ENCODE measurements at places on chromosomes 13 and 19. TPM values are rescaled to one million over a fixed set of nuclear protein-coding genes. Genes with fewer than 3 reads are reported as not detected.
A peak's percentile ranks its signal among the peaks of the same experiment; 100 is the strongest.

DNA sequence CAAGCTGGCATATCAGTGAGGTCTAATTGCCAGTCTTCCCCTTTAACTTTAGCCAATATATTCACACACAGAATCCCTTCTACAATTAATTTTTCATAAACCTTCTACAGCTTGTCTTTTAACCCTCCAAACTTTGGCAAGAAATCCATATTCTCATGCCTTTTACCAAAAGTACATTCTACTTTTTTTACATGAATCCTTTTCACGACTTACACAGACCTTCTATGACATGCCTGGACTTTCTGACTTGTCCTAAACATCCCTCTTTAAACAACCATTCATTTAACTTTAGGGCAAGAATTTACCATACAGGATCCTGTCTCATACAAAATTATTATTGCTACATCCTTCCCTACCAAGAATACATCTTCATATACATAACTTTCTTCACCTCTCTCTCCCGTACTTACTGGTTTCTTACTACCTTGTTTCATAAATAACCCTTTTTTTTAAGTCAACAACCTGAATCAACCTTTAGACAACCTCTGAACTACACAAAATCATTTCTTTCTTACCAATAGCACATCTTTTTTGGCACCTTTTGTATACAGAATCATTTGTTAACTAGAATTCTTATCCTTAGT lies 23.5 kb downstream of the ZNF544 start:
- DNase-seq, result no peak

GRCh38 chr13:61123538-61124289 lies 291.9 kb downstream of the PCDH20 start:
- no peak for DNase-seq

GRCh38 chr13:111210544-111211469 lies 95.7 kb downstream of the ARHGEF7 start:
- DNase-seq, result peak; percentile 86

DNA sequence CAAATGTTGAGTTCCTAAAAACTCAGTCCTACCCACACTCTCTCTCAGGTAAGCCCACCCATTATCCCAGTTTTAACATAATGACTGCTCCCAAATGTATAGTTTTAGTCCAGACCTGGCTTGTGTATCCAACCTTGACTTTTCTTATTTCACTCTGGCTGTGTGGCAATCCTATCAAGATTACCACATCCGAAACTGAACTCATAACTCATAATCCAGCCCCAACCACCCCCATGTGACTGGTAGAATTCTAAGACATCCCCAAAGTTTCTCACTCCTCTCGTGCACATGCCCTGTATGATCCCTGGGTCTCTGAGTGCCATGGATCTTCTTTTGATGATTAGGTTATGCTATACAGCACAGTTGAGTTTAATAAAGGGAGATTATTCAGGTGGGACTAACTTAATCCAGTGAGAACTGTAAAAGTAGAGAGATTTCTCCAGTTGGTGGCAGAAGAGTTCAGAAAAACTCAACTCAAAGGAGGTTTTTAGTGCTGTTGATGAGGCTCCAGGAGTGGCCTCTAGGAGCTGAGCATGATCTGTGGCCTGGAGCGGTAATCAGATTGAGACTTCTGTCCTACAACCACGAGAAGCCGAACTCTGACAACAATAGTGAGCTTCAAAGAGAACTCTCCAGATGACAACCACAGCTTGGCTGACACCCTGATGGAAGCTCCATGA lies 413.4 kb downstream of the ZNF536 start:
- DNase-seq, result peak; percentile 29

GRCh38 chr13:20873348-20873747 lies 29.2 kb downstream of the XPO4 start:
- peak; percentile 77 for DNase-seq

GRCh38 chr19:18279516-18280246 lies 1.7 kb downstream of the JUND start:
- DNase-seq, result peak; percentile 99

- DNase-seq, result no peak
Measured at GRCh38 chr19:10681658-10682057, 19.6 kb upstream of the QTRT1 start.

DNA sequence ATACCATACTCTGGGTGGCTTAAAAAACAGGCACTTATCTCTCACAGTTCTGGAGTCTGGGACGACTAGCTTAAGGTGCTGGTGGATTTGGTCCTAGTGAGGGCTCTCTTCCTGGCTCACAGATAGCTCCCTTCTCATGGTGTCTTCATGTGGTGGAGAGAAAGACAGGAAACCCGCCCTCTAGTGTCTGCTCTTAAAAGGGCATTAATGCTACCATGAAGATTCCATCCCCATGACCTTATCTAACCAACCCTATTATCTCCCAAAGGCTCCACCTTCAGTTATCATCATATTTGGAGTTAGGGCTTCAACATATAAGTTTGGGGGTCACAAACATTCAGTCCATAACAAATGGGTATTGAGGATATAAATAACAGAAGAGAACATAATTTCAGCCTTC lies 139.4 kb downstream of the HS6ST3 start:
- peak; percentile 54 for DNase-seq

DNA sequence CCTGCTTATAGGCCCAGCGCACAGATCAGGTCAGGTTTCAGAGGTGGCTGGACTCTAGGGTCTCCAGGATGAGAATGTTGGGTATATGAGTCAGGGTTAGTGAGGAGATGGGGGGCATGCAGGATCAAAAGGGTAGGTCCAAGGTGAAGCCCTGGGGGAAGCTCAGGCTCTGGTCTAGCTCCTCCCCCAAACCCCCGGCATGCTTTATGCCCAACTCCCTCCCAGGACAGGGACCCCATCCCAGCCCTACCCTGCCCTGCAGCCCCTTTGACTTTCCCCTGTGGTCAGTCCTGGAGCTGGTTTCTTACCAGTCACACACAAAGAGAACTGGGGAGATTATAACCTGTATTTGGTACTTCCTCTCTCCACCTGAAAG lies 9.8 kb upstream of the CEACAM18 start:
- DNase-seq, result no peak

DNA sequence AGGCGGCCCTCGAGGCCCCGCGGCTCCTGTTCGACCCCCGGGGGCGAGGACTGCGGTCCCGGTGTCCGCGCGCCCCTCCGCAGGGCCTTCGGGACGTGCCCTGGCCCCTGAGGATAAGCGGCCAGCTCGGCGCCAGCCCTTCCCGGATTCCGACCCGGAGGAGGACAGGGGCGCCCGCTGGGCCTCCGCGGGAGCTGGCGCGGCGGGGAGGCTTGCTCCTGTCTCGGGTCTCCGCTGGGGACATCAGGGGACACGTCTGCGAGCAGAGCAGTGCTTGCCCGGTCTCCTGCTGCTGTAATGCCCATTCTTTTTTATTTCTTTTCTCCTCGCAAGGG lies 829 bp downstream of the B3GLCT start:
- peak; percentile 58 for DNase-seq

Gene GARIN5A
- total RNA-seq, result 0.59 TPM

GRCh38 chr19:29815231-29815630 lies 3.4 kb downstream of the CCNE1 start:
- DNase-seq, result peak; percentile 36

Gene HTR2A
- total RNA-seq, result not detected

GRCh38 chr19:14555918-14556661 lies 15.8 kb downstream of the NDUFB7 start:
- DNase-seq, result no peak

Gene CEACAM16
- not detected for total RNA-seq

DNA sequence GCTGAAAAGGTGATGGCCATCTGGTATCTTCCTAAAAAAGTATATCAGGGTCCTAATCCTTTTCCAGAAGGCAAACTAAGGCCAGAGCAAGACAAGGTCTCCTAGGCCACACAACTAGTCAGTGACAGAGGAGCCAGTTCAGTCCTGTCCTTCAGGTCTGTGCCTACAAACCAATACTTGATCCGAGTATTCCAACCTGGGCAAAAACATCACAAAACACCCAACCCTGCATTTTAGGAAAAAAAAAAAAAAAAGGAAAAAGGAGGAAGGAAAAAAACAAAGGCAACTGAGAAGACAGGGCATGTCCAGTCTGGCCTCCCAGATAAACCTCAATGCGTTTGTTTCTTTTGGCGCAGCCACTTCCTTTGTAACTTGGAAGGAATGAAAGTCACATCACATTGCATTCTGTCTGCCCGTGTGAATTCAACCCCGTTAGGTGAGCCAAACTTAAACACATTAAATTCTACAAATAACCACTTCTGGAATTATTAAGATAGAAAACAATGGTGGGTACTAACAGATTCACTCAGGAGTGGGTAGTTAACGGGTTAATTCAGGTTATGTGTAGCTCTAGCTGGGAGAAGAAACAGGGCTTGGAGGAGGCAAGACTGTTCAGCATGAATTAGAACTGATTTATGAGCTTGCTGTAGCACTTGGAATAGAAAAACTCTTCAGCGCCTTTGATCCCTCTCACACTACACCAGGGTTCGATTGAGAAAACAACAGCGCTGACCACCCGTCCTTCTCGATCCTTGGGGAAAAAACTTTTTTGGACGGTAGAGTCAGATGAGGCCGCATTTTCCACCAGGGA lies 43.0 kb upstream of the HNRNPA1L2 start:
- no peak for DNase-seq

- no peak for DNase-seq
Measured at GRCh38 chr19:40369797-40370196, 20.2 kb downstream of the HIPK4 start.

DNA sequence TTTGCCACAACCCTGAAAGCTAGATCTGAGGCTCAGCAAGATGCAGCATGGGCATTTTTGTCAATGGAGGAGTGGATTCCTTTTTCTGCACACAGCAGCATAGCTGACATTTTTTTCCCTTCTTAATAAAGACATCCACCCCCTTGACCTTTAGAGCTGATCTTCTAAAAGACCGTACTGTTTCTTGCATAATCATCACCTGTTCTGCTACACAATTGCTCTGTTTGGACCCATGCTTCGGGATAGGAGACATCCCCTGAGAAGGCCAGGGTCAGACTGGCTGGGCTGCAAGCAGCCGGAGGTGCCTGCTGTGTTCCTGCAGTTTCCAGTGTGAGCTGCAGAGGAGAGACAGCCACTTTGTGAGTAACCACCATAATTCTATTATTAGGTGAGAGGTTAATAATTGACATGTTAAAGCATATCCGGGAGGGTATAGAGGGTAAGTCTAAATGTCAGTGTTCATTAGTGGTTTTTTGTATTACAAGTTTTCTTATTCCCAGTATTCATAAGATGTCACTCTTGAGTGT lies 108.5 kb upstream of the C1QTNF9B start:
- no peak for DNase-seq

- DNase-seq, result no peak
Measured at GRCh38 chr13:42533336-42533591, 40.7 kb upstream of the TNFSF11 start.

Gene NUMBL
- total RNA-seq, result 38.4 TPM

DNA sequence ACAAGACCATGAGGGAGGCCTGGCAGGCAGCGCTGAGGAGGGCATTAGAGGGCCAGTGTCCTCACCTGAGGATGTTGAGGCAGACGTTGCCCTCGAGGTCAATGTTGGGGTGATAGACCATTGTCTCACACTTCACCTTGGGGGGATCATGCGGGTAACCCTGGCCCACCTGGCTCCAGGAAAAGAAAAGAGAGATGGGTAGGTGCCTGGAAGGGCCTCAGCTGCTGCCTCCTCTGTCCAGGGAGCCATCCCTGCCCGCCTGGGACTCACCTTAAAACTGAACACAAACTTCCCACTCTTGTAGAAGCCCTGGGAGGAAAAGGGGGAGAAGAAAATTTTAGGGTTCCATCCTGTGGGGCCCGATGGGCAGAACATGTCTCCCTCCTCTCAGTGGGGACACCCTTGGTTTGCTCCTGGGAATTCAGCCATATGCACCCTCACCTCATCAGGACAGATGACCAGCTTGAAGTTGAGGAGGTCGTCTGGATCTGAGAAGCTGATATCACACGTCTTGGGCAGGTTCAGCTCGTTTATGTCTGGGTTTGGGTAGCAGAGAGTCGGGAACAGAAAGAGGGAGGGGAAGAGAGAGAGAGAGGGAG lies 1.7 kb downstream of the UBE2M start:
- no peak for DNase-seq

DNA sequence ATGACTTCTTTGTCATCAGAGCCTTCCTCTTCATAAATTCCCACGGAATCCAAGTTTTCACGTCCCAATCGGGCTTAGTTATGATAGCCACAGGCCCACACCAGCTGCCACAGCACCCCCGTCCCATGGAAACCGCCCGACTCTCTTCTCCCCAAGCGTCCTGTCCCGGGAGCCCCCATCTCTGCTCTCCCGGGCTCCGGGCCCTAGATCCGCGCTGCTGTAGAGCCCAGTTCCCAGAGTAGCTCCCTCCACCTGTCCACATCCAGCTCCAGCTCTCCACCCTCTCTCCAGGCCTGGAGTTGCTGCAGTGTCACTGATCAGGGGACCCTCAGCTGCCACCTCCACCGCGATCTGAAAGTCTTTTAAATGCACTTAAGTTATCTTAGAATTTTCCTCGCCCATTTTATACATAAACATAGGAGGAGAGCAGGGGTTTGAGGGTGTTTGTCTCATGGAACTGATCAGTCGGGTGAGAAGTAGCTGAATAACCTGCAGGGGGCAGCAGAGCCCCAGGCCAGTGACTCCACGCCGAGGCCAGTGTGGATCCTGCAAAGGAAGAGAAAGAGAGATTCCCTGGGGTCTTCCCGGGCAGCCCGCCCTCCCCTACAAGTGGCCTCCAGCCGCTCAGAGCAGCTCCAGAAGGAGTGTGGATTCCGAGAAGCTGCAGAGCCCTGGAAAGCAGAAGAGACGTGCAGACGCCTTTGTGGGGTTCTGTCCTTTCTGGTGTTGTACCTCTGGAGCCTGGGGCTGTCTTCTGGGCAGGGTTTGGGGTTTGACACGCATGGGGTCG lies 1.1 kb upstream of the ZNF763 start:
- peak; percentile 86 for DNase-seq

- peak; percentile 41 for DNase-seq
Measured at GRCh38 chr13:28754698-28755545, 36.2 kb upstream of the SLC46A3 start.

- DNase-seq, result no peak
Measured at GRCh38 chr13:27396252-27396846, 28.1 kb upstream of the GTF3A start.

DNA sequence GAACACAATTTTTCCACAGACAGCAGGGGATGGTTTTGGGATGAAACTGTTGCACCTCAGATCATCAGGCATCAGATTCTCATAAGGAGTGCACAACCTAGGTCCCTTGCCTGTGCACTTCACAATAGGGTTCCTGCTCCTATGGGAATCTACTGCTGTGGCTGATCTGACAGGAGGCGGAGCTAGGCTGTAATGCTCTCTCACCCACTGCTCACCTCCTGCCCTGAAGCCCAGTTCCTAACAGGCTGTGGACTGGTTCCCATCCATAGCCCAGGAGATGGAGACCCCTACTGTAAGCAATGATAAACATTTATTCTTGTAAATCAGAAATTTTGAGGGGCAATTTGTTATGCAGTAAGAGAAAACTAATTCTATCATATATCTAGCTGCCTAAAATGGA lies 1234.7 kb downstream of the SLITRK1 start:
- DNase-seq, result no peak

Gene DACH1
- total RNA-seq, result 0.22 TPM

- no peak for DNase-seq
Measured at GRCh38 chr13:109720758-109721184, 65.6 kb downstream of the IRS2 start.
